CD8-positive, alpha-beta memory T cell (primary cell): ENCODE measurements at places on chromosomes 7 and 10. TPM values are rescaled to one million over a fixed set of nuclear protein-coding genes. Genes with fewer than 3 reads are reported as not detected.

Gene FAM20C
- not detected for polyA plus RNA-seq

Gene FAM221A
- 5.4 TPM for polyA plus RNA-seq

Gene WNT2
- not detected for polyA plus RNA-seq

Gene SLC39A12
- not detected for polyA plus RNA-seq

Gene ZNF485
- 5.4 TPM for polyA plus RNA-seq

Gene NACAD
- 0.31 TPM for polyA plus RNA-seq

Gene GIMAP7
- polyA plus RNA-seq, result 861 TPM

Gene C10orf67
- polyA plus RNA-seq, result 0.26 TPM

Gene LAMB4
- not detected for polyA plus RNA-seq

Gene WNT8B
- polyA plus RNA-seq, result not detected

Gene FXYD4
- polyA plus RNA-seq, result not detected

Gene BHLHA15
- polyA plus RNA-seq, result not detected

Gene EXOSC1
- 83.0 TPM for polyA plus RNA-seq

Gene DEPP1
- not detected for polyA plus RNA-seq

Gene PDE6C
- polyA plus RNA-seq, result not detected

Gene UTF1
- polyA plus RNA-seq, result not detected

Gene MMP21
- polyA plus RNA-seq, result not detected

Gene SEMA3E
- polyA plus RNA-seq, result not detected

Gene UCN3
- not detected for polyA plus RNA-seq

Gene PRF1
- 762 TPM for polyA plus RNA-seq

Gene LIPK
- not detected for polyA plus RNA-seq

Gene LAMB1
- 0.44 TPM for polyA plus RNA-seq

Gene TUBB8
- polyA plus RNA-seq, result not detected

Gene PIK3CG
- 31.0 TPM for polyA plus RNA-seq

Gene PRKCQ
- 55.3 TPM for polyA plus RNA-seq

Gene GRID2IP
- polyA plus RNA-seq, result not detected

Gene HOXA5
- not detected for polyA plus RNA-seq

Gene MNX1
- polyA plus RNA-seq, result not detected

Gene RAMP3
- polyA plus RNA-seq, result not detected

Gene FZD1
- polyA plus RNA-seq, result not detected

Gene MYL10
- not detected for polyA plus RNA-seq

Gene HOXA7
- not detected for polyA plus RNA-seq

Gene FAM25A
- not detected for polyA plus RNA-seq

Gene MGMT
- polyA plus RNA-seq, result 31.7 TPM

Gene DDC
- polyA plus RNA-seq, result not detected

Gene SLC16A12
- polyA plus RNA-seq, result not detected

Gene FGFR2
- 1.3 TPM for polyA plus RNA-seq
